ENCODE measurements at places on chromosomes 11 and 22.

GRCh38 chr11:70818351-70818750, 420.0 kb downstream of the CTTN start:
- no peak for DNase-seq

GRCh38 chr11:88188932-88189253, 13.7 kb upstream of the RAB38 start:
- no peak for DNase-seq

DNA sequence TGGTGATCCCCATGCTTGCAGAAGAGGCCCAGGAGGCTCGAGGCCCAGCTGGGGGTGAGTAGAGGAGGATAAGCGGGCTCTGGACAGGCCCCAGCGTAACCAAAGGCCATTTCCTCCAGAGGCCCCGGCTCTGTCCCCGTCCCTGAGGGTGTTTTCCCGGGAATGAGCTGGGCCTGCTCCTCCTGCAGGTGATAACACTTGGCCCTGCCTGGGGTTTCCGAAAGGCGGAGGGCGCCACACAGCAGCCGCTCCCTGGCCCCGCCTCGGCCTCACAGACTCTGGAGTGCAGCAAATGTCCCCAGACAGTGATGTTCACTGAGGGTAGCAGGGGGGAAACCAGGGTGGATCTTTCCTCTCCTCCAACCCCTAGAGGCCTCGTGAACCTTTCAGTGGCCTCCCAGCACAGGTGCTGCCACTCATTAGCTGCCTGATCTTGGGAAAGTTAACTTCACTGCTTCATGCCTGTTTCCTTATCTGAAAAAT, 10.5 kb upstream of the MGAT3 start:
- DNase-seq, result no peak

- no peak for DNase-seq
Observed at GRCh38 chr11:94400839-94401772, at the start of gene GPR83. GPR83 (minus strand) TSS chr11:94401419; CDS start chr11:94401247, 172 bp downstream.

GRCh38 chr11:21625982-21626381, 566.9 kb upstream of the ANO5 start:
- no peak for DNase-seq

DNA sequence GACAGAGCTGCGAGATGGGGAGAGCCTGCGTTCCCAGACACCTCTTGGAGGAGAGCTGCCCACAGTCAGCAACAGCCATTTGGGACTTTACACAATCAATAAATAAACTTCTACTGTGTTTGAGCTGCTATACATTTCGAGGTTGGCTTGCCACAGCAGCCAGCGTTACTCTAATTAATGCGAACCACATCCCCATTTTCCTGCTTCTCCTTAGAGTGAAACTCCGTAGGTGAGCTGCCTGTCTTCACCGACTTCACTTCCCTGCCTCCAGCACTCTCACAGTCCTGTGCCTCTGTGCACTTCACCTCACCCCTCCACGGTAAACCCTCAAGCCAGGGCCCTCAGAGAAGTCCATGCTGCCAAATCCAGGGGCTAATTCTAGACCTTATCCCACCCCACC, 5.9 kb upstream of the SLC22A12 start:
- no peak for DNase-seq

- no peak for DNase-seq
Observed at GRCh38 chr11:47393163-47394049, 15.0 kb upstream of the SLC39A13 start.

DNA sequence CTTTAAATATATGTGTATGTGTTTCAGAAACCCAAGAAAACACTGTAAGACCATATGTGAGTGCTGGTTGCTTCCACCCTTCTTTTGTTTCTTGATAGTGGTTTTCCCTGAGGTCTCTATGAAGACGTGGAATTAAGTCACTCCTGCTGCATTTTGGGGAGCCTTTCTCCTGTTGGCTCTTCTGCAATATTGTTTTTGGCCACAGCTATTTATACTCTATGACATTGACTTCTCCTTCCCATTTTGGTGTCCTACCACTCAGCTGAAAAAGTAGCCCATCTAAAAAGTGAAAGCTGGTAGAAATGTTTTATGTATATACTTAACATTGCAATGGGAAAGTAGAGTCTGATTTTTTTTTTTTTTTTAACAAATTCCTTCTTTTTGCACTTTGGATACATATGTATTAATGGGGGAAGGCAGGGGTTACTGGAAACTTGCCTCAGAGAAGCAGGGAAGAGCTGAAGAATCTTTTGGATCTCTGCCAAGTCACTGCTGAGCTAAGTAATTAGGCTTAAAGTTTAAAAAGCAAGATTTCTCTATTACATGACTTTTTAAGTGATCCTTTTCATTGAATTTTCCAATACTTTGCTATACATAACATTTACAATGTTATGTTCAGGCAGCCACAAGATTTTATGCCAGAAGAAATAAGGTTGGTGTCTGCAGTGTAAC, 1.8 kb downstream of the TTC17 start:
- no peak for DNase-seq

DNA sequence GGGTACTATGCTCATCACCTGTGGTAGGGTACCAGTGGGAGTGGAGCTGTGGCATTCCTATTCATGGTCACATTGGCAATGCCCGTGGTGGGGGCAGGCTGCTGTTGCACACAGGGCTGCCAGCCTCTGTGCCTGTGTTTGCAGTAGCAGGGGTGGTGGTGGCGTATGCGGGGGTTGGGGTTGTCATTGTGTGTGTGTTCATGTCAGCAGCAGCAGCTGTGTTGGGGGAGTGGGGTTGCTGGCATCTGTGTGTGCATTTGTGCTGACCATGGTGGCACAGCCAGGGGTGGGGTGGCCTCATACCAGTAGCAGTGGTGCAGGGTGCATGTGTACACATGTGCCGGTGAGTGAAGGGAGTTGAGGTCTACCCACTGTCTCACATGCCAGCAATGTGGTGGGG, 34.4 kb downstream of the TMEM225 start:
- DNase-seq, result no peak

GRCh38 chr22:44550711-44551491, 52.9 kb upstream of the RTL6 start:
- peak; percentile 89 for DNase-seq
